ENCODE measurements at places on chromosomes 2 and 18.

DNA sequence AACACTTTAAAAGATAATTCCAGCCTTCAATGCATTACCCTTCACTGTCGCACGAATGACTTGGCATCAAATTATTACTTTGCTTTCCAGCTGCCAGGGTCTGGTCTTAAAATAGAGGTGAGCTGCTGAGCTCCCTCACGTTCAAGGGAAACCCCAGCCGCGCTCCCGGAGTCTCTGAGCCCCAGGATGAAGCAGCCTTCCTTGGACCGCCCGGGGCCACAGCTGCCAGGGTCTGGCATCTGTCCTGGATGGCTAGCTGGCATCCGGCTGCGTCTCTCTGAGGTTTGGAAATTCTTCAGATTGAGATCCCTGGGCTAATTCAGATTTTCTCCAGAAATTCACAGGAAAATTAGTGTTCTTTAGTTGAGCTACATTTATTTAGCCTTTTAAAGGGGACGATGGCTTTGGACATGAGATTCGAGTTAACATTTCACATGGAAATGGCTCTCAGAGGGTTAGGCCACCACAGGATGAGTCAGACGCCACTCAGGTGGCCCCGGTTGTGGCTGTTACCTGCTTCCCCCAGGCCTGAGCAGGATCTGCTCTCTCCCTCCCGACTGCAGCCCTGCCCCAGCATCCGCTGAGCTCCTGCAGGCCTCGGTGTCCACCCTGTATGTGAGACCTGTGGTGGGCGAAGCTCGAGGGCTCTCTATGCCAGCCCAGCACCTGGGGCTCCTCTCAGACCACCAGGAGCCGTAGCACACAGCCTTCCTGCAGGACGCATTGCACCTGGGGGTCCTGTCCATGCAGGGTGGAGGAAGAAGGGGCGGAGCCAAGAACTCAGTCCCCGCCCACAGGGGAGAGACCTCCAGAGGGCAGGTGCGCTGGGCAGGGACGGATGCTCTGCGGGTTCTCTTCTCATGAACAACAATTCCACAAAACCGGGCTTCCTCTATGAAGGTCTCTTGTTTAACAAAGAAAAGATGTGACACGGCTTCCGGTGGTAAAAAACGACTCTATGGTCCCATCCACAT, 255.5 kb downstream of the TWIST2 start:
- DNase-seq: no peak

GRCh38 chr2:159150280-159150746, 136.2 kb downstream of the WDSUB1 start:
- no peak for DNase-seq

GRCh38 chr18:44918142-44918476, 237.4 kb downstream of the SETBP1 start:
- DNase-seq: no peak

DNA sequence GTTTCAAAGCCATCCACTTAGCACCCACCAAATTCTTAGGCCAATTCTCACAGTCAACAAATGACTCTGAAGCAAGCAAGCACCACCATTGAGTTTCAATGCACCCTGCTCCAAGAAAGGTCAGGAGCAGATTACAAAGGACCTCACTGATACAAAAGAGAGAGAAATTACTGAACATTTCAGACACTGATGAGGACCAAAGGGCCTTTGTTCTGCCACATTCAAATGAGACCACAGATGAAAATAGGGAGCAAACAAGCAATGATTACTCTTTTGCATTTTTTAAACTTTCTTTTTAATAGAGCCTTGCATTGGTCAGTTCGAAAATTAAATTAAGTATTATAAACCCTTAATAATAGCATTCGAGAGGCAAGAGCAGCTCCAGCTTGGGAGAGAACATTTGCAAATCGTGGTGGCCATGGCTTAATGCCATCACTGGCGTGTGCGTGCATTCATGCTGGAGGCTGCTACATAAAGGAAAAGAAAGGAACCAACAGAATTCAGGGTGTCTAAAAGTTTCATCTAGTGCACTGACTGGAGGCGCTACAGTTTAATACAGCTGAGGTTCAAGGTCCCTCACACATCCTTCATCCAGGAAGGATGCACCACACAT, 87.5 kb downstream of the KLF7 start:
- DNase-seq: no peak

- no peak for DNase-seq
Measured at GRCh38 chr2:240165661-240166060, 25.2 kb upstream of the OTOS start.

GRCh38 chr2:11280713-11281112, 63.7 kb downstream of the ROCK2 start:
- no peak for DNase-seq

DNA sequence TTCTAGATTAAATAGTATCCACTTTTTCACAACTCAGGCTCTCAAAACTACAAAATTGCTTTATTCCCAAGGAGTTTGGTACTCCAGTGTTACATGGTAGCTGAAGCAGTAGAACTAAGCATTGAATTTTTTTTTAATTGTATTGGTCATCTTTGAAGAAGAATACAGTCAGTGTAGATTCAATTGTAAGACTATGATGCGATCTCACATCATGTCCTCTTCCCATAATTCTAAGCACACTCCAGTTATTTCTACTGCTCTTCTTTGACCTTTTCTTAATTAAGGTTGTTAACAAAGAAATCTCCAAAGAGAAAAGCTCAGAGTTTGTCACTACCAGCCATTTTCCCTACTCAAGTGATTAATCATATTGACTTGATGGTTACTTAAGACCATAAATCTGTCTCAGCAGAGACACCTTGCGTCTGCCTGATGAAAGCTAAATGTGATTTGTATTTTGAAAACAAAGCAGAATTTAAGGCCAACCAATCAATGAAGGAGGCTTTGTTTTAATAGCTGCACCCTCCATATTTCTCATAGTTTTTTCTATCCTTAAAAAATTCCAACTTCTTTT, 130.2 kb downstream of the DTNA start:
- no peak for DNase-seq

DNA sequence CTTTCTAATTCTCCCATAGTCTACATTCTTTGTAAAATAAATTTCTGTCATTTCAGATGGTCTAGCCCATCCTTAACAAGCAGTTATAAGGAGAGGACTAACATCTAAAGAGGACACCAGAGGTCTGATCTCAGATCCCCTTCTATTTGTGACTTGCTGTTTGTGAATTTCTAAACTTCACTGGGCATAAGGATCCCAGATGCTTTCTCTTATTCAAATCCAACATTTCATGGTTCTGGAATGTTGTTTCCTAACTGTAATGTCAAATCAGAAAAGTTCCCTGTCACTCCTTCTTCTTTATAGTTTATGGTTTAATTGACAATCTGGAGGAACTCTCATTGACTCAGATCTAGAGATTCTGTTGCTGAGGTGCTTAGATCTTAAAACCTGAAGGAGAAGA, 430.2 kb downstream of the MEIS1 start:
- DNase-seq: no peak

DNA sequence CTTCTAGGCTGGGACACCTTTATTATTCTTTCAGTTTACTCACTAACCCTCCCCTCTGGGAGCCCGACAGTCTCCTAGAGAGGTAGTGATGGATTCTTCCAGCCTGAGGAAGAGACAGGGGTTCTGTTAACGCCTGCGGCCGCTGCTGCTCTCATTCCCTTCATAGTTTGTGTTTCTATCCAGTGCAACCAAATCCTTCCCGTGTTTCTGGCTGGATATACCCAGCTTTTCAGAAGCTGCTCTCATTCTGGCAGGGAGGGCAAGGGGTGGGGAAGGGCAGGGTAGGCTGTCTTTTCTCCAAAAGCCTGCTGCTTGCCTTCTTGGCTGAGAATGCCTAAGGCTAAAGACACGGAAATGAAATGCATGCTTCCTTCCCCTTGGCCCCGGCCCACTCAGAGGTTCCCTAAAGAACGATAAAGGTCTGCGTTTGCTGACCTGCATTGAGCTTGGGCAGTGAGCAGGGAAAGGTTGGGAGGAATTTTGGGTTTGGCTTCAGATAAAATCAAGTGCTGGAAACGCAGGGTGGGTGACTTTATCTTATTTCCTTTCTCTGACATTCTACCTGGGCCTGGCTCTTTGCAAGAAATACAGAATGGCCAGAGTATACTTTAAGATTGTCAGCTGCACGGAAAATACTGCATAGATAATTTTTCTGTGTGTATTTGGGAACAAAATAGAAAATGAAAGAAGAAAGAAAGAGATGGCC, 390.9 kb downstream of the NBAS start:
- no peak for DNase-seq

DNA sequence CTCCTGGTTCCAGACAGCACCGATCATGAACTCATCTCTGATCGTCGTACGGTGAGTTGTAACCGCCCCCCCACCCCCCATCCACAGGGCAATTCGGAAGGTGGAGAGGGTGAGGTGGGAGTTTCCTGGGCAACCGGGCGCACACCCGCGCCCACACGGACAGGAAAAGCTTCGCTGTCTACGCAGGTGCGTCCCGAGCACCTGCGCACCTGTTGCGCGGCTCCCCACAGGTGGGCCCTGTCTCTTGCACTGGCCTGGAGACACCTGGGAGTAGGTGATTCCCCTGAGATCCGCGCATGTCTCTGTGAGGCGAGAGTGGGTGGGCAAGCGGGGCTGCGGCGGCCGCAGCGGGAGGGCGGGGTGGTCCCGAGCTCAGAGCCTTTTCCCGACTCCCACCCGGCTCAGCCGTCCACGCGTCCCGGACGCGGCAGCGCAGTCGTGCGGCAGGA, 459 bp upstream of the ATP6V1C2 start:
- DNase-seq: peak; percentile 89

DNA sequence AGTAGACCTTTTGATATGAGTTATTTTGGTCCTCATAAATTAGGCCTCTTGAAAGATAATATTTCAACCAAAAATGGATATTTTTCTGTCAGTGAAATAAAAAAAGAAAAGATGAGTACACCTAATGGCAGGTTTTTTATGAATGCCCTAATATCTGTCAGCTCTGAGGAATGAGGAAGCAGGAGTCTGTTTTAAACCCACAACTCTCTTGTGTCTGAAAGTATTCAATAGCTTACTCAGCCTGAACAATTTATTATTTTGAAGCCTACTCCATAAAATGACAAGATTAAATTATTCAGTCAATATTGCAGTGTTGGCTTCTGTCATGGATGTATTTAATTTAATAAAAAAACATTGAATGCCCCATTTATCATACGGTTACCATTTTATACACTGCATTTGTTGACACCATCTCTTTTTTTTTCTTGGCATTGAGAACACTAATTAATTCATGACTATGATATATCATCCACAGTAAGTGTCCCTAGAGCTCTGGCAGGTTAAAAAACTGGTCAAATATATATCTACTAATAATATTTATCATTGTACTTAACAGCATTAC, 548.2 kb downstream of the CBLN2 start:
- no peak for DNase-seq

DNA sequence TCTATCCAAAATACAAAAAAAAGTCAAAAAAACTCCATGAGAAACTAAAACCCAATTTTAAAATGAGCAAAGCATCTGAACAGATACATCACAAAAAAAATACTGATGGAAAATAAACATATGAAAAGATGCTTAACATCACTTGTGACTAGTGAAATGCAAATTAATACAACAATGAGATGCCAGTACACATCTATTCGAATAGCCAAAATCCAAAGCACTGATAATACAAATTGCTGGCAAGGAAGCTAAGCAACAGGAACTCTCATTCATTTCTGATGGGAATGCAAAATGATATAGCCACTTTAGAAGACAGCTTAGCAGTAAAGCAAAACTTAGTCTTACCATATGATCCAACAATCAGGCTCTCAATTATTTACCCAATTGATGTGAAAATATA, 190.2 kb upstream of the FN1 start:
- DNase-seq: no peak

DNA sequence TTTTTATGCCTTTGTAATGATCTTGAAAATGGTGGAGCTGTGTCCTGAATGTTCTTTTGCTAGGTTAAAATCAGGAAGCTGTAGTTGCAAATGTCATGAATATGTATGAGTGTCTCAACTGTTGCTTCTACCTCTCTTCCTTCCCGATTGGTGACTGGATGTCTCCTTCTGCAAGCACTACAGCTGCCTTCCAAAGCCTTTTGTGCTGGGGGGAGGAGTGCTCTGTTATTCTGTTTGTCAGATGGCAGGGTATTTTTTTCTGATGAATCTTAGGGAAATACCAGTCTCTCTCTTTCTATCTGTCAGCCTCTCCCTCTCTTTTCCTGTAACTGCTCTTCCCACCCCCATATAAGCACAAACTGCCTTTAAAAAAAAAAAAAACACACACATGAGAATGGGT, 1396.3 kb upstream of the CELF4 start:
- DNase-seq: no peak

GRCh38 chr18:8779251-8779650, 73.9 kb downstream of the MTCL1 start:
- DNase-seq: peak; percentile 16

GRCh38 chr2:142290931-142291330, 160.1 kb upstream of the LRP1B start:
- no peak for DNase-seq

- no peak for DNase-seq
Measured at GRCh38 chr2:40324656-40325055, 127.2 kb downstream of the SLC8A1 start.

DNA sequence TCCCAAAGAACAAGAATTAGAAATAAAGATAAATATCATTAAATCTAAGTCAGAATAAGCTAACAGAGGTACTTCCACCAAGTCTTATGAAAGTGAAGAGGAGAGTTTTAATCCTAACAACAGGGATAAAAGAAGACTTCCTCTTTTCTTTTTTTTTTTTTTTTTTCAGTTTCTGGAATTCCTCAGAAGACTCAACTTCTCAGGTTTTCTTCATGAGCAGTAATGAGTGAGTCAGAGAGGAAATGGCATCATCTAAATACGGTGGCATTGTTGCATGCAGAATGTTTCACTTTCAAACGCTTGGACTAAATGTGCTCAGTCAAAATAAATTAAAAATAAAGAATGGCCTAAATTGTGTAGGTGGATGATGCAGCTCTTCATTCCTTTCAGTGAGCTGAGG, 45.6 kb upstream of the ARHGAP15 start:
- DNase-seq: no peak

DNA sequence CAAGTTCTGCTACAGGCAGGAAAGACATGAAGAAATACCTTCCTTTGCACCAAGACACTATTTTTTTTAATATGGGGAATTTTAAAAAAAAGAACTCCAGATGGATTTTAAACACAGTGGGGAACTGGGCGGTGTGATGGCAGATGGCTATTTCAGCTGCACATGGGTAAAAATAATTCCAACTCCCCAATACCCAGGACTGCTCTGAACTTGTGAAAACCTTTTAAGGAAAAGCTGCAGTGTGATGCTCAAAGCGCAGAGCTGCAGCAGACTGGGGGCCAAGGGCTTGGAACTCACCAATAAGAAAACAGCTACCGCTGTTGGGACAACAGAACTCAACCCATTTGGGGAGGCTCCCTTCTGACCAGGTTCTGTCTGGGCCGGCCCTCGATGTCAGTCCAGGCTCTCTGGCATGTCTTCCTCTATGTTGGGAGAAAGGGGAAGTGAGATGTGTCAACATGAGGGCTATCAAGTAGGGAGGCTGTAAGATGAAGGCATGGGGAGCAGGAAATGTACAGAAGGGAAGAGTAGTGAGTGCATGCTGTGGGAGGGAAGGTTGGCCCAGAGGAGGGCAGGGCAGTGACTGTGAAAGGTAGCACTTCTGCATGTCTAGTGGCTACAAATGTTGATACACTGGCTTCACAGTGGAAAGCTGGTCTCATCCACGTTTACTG, 64.0 kb upstream of the SLC14A2 start:
- no peak for DNase-seq
